ENCODE measurements at places on chromosomes 16 and 17.

DNA sequence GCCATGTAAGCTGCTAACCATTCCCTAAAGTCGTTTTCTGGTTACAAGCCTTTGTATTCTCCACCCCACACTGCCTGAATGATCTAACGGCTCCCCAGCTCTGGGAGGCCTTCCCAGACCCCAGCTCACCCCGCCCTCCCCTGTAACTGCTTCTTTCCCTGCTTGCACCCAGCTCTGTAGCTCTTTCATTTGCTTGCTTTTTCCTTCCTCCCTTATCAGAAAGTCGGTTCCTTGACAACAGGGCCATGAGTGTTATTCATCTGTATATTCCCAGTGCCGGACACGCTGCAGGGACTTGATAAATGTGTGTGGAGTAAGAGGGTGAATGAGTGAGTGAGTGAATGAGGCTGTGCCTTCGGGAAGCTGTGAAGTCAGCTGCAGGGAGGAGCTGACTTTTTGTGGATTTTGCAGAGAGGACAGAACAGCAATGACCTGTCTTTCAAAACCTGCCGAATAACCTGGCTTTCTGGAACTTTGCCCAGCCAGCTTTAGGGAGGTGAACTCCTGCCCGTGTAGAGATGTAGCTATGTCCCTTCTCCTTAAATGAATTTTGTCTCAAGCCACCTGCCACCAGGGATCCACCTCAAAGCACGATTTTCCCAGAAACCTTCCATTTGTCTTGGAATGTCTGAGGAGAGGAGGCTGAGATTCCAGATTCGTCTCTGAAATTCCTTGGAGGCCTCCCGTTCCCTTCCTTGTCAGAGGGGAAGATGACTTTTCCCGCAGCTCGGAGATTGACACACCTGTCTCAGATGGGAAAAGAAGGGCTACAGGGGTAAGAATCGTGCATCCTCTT lies 20.0 kb upstream of the CACNG4 start:
- DNase-seq: no peak

DNA sequence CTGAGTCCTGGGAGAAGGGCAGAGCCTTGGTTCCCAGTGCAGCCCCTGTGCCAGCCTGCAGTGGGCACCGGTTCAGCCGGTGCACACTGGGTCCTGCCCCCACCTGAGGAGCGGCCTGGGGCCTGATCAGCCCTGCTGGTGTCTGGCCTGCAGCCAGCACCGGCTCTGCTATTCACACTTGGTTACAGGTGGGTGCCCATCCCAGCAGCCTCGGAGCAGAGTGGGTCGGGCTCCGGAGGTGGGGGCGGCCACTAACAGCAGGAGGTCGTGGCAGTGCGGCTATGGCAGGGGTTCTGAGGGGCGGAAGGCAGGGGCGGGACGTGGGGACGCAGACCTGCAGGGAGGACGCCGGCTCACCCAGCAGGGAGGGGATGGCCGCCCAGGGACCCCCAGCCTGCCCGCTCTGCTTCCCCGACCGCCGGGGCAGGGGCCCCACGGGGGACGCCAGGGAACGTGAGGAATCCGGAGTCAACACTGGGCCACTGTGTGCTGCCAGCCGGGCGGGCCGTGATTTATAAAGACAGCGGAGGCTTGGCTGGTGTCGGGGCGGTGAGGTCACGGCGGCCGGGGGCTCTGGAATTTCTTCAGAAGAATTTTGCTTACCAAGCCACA lies 20.3 kb downstream of the METRNL start:
- no peak for DNase-seq

DNA sequence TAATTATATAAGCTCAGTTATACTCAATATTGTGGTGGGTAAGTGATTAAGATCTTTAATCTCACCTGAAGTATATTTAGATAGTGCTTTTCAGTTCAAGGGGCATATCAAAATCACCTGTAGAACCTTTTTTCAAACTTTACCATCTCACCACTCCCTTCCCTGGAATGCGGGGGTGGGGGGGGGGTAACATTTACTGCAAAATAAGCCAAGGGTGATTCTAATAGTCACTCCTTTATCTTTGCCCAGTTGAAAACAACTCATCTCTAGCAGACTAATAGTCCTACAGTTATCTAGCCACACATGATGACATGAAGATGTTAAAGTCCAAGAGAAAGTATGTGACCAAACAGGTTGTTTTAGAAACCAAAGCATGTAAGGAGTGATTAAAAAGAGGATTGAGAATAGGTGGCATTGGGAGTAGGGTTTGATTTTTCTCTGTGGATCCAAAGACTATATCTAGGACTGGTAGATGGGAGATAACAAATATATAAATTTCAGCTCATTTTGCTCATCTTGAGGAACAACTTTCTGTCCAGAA lies 21.5 kb downstream of the LPCAT2 start:
- no peak for DNase-seq

- peak; percentile 71 for DNase-seq
These were observed 2.7 kb downstream of the NEUROD2 start for GRCh38 chr17:39604911-39605491.

DNA sequence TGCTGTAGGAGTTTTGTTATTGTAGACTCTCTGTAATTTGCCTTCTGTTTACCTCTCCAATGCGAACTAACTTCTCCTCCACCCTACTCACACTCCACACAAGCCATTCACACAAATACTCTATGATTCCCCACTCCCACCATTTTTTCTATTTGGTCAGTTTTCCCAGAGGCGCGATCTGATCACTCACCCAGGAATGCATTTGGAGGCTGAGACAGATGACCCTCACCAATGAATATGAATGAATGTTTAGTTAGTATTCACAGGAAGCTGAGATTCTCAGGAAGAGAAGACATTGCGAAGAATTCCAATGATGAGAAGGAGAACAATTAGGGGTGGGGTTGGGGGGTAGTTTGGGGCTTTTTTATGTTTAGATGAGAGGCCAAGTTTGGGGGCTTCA lies 10.5 kb upstream of the ANKFN1 start:
- no peak for DNase-seq

GRCh38 chr17:67390646-67391361 lies 13.7 kb downstream of the PITPNC1 start:
- DNase-seq: no peak

All from Karpas-422 (cell line).